ENCODE measurements at places on chromosomes 16 and 17.

GRCh38 chr17:68801335-68802247 is 153.6 kb downstream of the ABCA8 start:
- no peak for DNase-seq

DNA sequence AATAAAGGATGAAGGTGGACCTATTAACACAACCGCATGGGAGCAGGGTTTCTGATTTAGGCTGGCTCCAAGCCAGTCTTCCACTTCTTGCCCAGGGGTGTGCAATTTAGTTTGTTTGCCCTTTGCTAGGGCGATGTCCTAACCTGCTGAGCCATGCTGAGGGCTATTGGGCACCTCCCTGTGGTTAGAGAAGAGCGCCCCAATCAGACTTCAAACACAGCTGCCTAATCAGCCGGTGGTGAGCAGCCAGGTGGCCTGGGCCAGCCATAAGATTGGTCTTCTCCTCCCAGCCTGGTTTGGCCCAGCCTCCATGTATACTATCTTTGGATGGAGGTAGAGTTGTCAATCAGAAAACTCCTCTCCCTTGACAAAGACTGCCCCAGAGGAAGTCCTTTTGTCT is 15.7 kb downstream of the TMEM94 start:
- peak; percentile 68 for DNase-seq

- DNase-seq: no peak
Measured at GRCh38 chr17:51423421-51424160, 163.2 kb downstream of the UTP18 start.

GRCh38 chr17:7114875-7115614 is 423 bp upstream of the ASGR2 start:
- DNase-seq: no peak

DNA sequence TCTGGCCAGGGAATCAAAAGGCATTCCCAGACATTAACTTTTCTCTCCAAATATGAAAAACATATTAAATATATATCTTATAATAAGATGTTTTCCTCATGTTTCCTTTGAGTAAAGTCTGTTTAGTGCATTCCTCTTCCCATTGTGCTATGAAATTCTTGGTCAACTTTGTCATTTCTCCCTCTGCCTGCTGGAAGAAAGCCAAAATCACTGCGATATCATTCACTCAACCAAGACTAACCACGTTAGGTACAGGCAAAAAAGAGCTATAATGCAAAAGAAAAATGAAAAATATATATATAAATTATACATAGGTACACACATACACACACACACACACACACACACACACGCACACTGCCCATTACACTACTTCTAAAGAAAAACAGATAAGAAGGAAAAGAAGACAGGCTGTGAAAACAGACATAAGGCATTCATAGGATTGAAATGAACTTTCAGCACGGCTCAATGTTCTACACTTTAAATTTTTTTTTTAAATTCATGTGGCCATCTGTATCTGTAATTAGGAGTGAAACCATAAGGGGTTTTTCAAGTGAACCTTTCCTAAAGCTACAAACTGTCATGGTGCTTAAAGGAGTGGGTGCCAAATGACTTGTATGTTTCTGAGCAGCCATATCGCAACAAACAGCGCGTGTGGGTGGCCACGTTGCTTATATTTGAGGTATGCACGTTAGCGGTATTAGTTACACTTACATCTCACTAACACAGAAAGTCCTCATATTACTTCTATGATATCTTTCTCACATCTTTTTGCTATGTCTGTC is 71.6 kb upstream of the PSMD7 start:
- DNase-seq: no peak

- no peak for DNase-seq
Measured at GRCh38 chr16:17053536-17054160, 417.1 kb downstream of the XYLT1 start.

GRCh38 chr16:87409781-87410180 is 17.6 kb downstream of the MAP1LC3B start:
- DNase-seq: no peak

DNA sequence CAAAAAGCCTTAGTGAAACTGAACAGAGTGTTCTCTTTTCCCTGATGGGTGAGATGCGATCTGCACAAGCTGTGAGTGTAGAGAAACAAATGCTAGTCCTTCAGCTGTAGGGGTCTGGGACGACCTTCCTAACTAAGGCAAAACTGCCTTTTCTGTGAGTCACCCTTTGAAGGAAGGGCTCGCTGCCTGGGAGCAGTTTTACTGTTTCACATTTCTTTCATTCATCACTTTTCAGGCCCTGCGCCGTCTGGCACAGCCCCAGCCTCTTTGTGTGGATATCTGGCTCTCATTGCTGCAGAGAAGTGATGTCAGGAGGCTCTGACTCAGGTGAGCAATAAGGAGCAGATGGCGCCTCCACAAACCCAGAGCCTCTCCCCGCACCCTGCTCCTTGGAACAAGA is 57.4 kb downstream of the HS3ST3A1 start:
- no peak for DNase-seq

DNA sequence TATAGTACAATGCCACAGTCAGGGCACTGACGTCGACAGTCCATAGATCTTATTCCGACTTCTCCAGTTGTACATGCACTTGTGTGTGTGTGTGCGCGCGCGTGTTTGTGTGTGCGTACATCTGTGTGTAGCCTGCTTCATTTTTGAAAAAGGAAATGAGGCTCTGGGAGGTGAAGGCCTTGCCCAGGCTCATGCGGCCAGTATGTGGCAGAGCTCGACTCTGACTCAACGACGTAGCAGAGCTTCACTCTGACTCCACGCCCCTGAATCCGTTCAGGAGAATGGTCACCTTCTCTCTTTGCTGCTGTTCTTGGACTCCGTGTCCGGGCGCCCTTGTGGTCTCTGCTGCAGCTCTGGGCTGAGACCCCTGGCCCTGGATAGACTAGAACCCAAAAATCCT is 81.6 kb upstream of the CIBAR2 start:
- DNase-seq: no peak

DNA sequence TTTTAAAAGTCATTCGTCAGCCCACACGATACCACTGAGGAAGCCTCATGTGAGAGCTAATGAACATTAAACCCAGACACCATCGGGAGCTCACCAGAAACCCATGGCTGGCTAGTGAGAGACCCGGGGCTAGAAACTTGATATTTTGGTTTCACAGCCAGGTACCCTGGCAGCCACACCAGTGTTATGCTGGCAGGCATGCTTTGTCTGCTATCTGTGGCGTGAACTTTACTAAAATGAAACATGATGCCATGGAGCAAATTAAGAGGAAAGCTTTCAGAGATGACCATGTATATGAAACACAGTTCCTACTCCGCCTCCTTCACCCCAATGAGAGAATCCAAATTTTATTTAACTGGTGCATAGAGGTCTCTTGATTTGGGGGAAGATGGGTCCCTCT is 291.2 kb downstream of the IRX3 start:
- no peak for DNase-seq

GRCh38 chr17:81012574-81013447 is 21.2 kb downstream of the CHMP6 start:
- no peak for DNase-seq

DNA sequence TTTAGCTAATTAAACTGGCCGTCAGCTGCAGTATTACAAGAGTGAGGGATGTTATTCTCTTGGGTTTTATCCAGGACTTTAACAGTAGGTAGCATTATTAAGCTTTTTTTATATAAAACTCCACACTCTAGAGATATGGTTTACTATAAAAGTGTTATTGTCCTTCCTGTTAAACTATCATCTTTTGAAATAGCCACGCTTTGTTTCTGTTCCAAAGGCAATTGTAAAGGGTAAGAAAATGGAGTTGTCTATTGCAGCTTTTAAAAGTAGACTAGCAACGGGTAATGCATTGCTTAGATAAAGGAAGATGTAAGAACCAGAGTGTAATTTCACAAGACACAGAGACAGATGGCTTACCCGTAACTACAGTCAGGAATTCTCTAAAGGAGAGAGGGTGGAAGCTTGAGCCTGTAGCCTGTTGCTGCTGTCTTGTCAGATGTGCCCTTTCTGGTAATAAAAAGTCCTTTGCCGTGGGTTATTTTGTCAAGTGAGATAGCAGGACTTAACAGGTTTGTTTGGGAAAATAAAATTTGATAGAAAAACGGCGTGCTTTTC is 56.4 kb downstream of the WWOX start:
- DNase-seq: no peak

DNA sequence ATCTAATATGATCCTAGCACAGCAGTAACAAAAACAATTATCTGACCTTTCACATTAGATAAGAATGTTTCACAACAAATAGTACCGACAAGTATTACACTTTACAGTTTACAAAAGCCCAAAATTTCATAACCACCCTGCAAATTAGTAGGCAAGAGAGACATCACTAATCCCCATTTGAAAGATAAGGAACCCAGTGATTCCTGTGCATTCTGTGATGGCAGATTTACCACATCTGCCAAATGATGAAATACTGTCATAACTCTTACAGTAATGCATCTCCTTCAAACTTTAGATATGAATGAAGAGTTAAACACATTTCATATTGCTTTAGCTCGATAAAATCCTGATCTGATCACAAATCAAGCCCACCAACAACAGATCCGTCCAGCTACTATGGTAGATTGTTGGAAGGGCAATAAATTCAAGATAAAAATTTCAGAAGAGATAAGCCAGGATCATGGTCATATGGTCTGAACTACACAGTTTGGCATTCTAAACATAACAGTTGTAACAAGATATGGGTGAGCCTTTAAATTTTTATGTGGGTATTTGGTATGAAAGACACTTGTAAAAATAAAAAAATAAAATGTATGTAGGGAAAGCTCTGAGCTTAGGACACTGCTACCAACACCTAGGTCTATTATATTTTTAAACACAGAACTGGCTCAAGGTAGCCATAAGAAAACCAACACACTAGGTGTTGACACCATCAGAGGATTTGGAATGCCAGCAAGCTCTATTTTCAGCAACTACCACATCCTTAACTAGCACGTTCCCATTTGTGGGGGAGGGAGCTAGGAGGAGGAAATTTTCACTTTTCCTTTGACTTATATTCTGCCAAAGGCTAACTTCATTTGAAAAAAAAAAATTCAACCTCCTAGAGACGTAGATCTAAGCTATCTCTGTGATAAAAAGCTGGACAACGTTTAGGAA is 9.3 kb downstream of the YWHAE start:
- peak; percentile 49 for DNase-seq

DNA sequence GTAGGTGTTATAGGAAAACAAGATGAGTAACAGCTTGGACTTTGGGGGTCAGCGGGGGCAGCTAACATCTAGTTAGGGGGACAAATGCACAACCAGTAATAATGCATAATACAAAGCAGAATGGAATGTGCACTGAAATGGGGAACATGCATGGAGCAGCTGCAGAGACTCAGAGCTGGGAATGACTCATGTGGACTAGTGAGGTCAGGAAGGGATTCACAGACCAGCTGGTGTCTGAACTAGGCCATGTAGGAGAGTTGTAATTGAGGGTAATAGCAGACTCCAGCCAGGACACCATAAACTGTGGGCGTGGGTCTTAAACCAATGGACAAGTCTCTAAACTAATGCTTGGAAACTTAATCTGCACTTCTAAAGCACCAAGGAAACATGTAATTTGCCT is 176.8 kb upstream of the ASIC2 start:
- no peak for DNase-seq

Data from hematopoietic multipotent progenitor cell treated with erythropoietin and hydrocortisone succinate and interleukin-3 and kit ligand, for 8 days (in vitro differentiated cells).